CD4-positive, CD25-positive, alpha-beta regulatory T cell (primary cell): ENCODE measurements at places on chromosomes 6 and 20. TPM values are rescaled to one million over a fixed set of nuclear protein-coding genes. Genes with fewer than 3 reads are reported as not detected.

Gene NNAT
- polyA plus RNA-seq, result not detected

Gene PTK6
- polyA plus RNA-seq, result 0.19 TPM

Gene PDE7B
- 0.06 TPM for polyA plus RNA-seq

Gene CTCFL
- polyA plus RNA-seq, result not detected

Gene GJA10
- polyA plus RNA-seq, result not detected

Gene HMGCLL1
- polyA plus RNA-seq, result not detected

Gene PPP1R14C
- polyA plus RNA-seq, result not detected

Gene OLIG3
- polyA plus RNA-seq, result not detected

Gene ZBP1
- 24.8 TPM for polyA plus RNA-seq

Gene GSTA3
- polyA plus RNA-seq, result not detected

Gene CST4
- polyA plus RNA-seq, result not detected

Gene MACROD2
- polyA plus RNA-seq, result 1.4 TPM

Gene NOTCH4
- 0.86 TPM for polyA plus RNA-seq
